ENCODE measurements at places on chromosomes 5 and 9.

- DNase-seq: no peak
These were observed 238.2 kb downstream of the TLE4 start for GRCh38 chr9:79809931-79810330.

- DNase-seq: no peak
These were observed 111.1 kb downstream of the RGS3 start for GRCh38 chr9:113574441-113575262.

DNA sequence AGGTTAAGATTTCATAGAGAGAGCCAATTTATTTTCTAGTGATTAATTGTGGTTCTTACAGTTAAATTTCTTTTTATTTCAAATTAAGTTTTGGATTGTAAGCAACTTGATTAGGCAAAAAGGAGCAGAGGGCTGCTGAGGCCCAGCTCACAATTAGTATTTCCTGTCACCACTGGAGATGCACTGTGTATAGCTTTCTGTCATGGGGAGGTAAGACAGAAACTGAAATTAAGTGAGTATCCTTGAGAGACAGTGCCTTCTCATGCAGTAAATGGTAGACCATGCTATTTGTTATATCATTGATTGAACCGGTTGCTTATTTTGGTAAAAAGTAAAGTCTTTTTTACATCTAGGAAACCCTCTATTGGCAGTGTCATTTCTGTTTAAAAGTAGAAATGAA, 190.7 kb downstream of the CCDC171 start:
- DNase-seq: no peak

- no peak for DNase-seq
These were observed 92.0 kb downstream of the DCP2 start for GRCh38 chr5:113068559-113068958.

- DNase-seq: no peak
These were observed 43.2 kb downstream of the GARNL3 start for GRCh38 chr9:127307802-127308201.

DNA sequence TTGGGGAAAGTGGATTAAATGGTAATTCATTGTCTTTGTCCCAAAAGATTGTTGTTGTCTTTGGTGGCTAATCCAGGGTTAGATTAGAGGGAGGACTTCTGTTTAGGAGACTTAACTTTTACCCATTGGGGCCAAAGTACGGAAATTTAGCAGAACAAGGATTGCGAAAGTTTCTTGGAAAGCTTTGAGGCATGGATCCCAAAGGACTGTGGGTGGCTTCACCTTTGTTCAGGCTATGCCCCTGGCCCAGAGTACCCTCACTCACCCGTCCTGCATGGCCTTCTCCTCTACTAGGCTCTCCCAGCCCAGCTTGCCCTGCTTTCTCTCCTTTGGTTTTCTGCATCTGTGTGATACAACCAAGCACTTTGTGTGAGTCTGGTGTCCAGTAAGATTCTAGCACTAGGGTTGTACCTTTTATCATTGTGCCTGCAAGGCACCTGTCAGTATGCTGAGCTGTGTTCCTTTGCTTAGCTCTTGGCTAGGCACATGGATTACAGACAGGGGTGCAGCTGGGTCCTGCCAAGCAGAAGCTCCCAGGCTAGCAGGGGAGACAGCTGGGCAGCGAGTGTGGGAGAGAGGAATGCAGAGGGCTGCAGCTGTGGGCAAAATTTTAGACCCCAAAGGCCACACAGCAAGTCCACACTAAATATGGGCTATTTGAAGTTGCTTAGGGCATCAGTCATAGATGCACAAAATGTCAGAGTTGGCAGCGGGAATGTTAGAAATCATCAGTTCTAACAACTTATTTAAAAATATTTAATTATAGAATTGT, 3.2 kb downstream of the PPARGC1B start:
- no peak for DNase-seq

DNA sequence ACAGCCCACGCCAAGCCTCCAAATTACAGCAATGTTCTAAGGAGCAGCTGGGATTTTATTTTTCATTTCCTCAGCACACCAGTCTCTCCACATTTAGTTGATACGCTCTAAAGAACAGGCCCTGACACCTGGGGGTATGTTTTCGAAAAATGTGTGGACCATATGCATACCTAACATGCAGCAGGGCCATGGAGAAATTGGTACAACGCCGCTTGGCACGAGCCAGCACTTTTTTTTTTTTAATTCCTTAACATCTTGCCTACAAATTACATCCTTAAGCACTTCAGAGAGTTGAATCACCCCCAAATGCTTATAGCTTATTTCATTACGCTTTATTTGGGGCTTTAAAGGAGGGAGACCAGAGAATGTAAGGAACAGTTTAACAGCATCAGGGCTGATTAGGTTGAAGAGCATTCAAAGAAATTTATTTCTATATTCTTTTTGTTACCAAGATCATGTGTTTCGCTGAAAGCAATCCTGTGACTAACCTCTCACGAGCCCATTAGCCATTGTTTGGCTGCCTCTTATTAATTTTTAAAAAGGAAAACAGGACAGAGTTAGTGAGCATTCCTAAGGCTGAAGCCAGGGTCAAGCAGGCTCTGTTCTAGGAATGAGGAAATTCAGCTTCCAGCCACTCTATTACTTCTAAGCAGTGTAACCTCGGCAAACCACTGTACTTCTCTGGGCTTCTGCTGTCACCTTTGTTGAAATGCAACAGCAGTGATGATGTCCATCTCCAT, 173.8 kb downstream of the ACTL7B start:
- DNase-seq: no peak

DNA sequence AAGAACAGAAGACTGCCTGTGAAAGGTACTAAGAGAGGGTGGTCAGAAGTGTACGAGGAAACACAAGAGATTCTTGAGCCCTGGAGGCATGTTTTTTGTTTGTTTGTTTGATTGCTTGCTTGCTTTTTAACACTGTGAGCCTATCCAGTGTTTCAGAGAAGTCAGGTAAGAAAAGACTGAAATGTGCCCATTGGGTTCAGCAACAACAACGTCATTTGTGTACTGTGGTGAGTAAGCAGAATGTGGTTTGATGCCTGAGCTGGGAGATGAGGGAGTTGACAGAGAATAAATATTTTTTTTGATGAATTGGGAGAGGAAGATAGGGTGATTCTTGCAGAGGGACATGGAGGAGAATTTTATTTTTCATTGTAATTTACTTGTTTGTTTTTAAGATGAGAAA, 73.1 kb downstream of the RPS23 start:
- DNase-seq: no peak

DNA sequence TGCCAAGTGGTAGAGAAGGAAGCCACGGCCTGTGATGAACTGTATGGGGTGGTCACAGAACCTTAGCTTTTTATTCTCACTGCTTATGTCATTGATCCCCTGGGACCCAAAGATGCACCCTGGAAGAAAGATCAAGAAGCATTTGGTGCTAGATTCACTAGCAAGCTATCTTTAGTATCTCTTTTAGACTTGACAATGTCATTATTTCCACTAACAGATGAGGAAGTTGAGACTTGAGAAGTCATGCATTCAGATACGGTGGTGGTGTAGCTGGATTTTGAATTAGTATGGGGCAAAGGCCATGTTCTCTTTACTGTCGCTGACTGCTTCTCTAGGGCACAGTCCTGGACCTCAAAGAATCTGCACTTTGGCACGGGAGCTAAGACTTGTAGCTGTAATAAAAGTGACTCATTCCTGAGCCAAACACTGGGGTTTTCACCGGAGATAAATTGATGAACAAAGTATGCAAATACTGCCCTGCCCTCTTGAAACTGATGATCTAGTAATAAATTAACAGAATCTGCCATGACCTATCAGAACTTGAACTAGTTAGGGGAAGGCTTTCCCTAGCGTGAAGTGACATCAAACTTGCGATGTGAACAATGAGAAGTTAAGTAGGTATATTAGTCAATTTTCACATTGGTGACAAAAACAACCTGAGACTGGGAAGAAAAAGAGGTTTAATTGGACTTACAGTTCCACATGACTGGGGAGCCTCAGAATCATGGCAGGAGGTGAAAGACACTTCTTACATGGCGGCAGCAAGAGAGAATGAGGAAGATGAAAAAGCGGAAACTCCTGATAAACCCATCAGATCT, 5.4 kb downstream of the GDA start:
- DNase-seq: no peak

DNA sequence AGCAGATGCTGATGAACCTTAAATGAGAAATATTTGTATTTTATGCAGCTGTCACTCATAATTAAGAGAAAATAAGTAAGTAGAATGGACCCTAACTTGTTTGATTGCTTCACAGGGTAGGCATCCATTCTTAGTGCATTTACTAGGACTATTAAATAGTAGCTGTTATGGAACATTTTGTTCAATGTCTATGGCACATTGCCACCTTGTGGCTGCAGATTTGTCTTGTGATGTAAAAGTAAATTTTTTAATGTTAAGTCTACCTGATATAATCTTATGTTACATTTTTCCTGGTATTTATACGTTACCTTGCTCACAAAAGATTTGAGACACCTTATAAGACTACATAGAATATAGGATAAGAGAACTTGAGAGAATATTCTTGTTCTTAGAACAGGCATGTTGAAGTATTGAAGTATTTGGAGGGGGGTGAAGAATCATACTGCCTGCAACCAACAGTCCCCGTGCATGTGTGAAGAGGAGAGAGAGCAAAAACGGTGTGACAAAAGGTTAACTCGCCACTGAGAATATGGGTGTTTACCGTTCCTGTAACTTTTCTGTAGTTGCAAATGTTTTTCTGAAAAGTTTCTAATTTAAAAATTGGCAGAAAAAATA, 161.1 kb downstream of the MAST4 start:
- peak; percentile 27 for DNase-seq

- DNase-seq: peak; percentile 4
These were observed 25.8 kb downstream of the CDC25C start for GRCh38 chr5:138305797-138306196.

DNA sequence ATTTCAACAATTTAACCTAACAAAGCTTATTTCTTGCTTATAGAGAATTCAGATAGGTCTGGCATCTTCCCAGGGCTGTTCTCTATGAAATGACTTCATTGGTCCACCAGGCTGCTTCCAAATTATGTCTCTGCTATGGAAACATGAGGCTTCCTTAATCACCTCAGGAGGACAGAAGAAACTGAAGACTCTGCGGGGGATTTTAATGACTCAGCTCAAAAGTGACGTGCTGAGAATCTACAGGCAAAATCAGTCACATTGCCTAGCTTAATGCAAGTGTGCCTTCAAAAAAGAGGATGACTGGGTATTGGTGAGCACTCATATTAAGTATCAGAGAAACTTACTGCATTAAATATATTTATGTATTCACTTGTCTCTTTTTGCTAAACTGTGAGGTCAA, 315.5 kb upstream of the RGMB start:
- DNase-seq: no peak

Measured in KBM-7 (cell line).